ENCODE measurements at places on chromosomes 16 and 17.

- peak; percentile 25 for DNase-seq
Observed at GRCh38 chr17:21249920-21250703, 3.1 kb downstream of the NATD1 start.

- no peak for DNase-seq
Observed at GRCh38 chr16:18792836-18793433, 2.8 kb upstream of the RPS15A start.

DNA sequence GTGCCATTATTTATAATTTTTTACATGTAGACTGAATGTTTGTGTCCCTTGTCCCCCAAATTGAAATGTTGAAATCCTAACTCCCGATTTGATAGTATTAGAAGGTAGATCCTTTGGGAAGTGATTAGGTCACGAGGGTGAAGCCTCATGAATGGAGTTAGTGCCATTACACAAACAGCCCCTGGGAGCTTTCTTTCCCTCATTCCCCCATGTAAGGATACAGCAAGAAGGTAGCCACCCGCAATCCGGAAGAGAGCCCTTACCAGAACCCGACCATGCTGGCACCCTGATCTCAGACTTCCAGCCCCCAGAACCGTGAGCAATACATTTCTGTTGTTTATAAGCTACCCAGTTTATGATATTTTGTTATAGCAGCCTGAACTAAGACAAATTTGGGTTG is 143.2 kb downstream of the NPIPB5 start:
- no peak for DNase-seq

GRCh38 chr17:17859909-17860765 is 23.4 kb upstream of the SREBF1 start:
- DNase-seq: peak; percentile 71

GRCh38 chr16:72561-73548 is at the start of gene RHBDF1:
Gene RHBDF1, minus strand, starts transcription at chr16:72631. Its CDS starts 7,616 bp downstream, at chr16:65015.
- peak; percentile 67 for DNase-seq

DNA sequence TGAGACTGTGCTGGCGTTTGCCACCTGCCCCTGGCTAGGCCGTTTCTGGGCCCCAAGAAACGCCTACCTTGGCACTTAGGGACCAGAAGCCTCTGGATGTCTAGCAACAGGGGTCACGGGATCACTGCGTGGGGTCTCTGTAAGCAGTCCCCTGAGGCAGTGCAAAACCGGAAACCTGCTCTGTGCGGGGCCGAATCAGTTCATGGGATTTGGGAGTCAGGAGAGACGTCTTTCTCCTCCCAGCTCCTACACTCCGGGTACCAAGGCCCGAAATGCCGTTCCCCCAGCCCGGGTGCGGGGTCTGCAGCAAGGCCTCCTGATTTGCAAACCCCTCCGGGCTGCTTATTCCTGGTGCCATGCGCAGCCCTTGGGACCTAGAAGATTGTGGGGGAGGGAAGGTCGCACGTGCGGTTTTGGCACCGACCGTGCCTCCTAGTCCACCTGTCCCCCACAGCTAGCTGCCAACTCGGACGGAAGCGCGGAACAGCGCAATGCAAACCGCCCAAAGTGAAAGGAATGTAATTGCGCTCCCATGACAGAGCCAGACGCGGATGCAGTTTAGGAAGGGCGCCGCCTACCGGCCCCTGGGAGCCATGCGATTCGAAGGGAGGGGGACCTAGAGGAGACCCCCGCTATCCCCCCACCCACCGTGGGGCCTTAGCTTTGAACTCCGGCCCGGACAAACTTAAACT is 6.5 kb downstream of the IRX5 start:
- DNase-seq: no peak

DNA sequence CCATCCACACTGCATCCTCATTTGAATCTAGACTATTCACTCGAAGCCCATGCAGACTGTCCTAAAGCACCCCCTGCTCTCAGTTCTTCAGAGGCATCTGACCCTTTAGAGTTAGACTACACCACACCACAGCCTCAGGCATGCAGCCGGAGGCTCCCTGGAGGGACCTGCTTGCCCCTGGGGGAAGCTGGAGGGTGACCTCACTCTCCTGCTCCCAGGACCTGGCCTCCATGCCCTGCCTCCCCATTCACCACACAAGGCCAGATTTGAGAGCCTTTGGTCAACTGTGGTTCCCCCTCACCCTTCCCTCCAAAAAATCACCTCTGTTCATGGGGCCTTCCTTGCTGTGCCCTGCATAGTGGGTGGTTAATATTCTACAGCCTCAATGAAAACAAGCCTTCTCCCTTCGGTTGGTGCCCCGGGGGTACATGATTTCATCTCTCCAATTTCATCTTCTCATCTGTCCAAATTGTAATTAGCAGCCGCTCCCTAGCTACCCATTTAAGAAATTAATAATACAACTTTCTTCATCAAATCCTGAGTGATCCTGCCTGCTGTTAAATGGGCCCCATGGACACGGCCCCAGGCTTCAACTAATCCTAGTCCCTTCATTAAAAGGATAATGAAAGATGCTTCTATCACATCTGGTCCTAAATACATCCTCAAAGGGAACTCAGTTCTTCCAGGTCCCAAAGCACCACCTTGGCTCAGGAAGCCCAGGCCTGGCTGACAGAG is 24.4 kb downstream of the ABCC12 start:
- DNase-seq: no peak

GRCh38 chr17:50198026-50198669 is 3.3 kb downstream of the COL1A1 start:
- DNase-seq: peak; percentile 89

Measured in myocyte (in vitro differentiated cells).